NT2/D1 (cell line): ENCODE measurements at places on chromosomes 5 and 9.

GRCh38 chr9:128979111-128979510 lies 31.6 kb downstream of the NUP188 start:
- no peak for DNase-seq

GRCh38 chr5:19975795-19976194 lies 12.2 kb downstream of the CDH18 start:
- no peak for DNase-seq

GRCh38 chr5:126461838-126462237 lies 38.6 kb downstream of the GRAMD2B start:
- DNase-seq: no peak

GRCh38 chr9:88523056-88523455 lies 11.9 kb upstream of the NXNL2 start:
- no peak for DNase-seq

GRCh38 chr5:170315154-170315553 lies 17.6 kb upstream of the LCP2 start:
- no peak for DNase-seq

GRCh38 chr9:125409217-125409636 lies 147.6 kb downstream of the GAPVD1 start:
- DNase-seq: no peak

- DNase-seq: no peak
These were observed 68.9 kb upstream of the EQTN start for GRCh38 chr9:27365707-27366376.

GRCh38 chr5:89315286-89316100 lies 432.5 kb upstream of the MEF2C start:
- no peak for DNase-seq

GRCh38 chr5:53095217-53095616 lies 14.3 kb downstream of the MOCS2 start:
- DNase-seq: no peak

GRCh38 chr9:110093871-110094270 lies 114.1 kb downstream of the C9orf152 start:
- DNase-seq: no peak

- no peak for DNase-seq
These were observed 219.8 kb downstream of the FBXL7 start for GRCh38 chr5:15719784-15720183.

DNA sequence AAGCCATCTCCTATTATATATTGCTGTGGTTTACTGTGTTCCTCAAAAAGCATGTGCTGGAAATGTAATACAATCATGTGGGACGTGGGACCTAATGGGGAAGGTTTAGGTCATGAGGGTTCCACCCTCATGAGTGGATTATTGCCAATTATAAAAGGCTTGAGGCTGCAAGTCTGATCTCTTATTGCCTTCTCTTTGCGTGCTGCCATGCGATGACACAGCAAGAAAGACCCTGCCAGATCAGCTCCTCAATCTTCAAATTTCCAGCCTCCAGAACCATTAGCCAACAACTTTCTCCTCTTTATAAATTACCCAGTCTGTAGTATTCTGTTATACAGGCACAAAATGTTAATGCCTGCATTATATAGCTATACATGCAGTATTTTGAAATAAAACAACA lies 45.4 kb downstream of the MARCHF11 start:
- DNase-seq: no peak

DNA sequence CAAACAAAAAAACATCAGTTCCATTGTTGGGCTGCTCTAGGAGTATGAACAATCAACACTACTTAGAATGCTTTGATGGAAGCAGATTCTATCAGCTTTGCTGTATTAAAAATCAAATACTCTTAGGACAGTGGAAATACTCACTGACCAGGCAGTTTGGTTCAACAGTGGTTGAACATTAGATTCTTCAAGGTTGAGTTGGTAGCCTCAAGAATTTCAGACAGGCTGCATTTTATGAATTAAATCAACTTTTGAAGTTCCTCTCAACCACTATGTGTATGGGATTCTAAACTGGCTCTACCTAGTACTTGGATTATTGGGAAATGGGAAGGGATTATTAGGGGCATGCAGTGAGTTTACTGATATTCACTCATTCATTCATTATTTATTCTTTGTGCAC lies 35.0 kb downstream of the ACTBL2 start:
- DNase-seq: no peak

DNA sequence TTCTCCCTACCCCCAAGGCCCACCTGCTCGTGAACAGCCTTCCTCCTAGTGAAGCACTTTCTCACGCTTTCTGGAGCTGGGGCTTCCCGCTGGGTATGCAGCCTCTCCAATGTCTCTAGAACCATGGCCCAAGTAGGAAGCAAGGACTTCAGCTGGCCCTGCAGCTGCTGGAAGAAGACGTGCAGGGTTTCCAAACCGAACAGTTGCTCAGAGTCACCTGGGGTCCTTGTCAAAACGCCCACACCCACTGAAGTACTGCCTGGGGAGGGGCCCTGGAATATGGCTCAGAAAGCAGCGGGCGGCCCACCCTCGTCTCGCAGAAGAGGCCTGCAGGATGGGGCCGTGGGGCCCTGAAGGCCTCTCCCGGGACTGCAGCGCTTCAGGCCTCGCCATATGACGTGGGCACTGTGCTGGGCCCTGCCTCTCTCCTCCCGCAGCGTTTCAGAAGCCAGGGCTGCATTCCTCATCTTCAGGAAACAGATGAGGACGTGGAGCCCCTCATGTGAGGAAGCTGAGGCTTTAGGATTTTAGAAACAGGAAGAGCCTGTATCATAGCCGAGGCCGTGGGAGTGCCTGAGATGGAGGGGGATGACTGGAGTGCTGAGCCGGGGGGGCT lies 116.0 kb upstream of the LMX1B start:
- no peak for DNase-seq

- no peak for DNase-seq
These were observed 75.0 kb upstream of the SARDH start for GRCh38 chr9:133812941-133813748.

DNA sequence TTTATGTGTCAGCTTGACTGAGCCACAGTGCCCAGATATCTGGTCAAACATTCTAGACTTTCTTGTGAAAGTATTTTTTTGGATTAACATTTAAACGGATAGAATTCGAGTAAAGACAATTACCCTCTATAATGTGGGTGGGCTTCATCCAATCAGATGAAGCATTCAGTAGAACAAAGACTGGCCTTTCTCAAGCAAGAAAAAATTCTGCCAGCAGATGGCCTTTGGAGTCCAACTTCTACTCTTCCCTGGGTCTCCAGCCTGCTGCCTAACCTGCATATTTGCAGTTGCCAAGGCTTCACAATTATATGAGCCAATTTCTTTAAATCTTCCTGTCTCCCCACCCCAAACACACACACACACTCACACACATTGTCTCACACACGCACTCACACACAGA lies 86.4 kb downstream of the MED10 start:
- peak; percentile 11 for DNase-seq

DNA sequence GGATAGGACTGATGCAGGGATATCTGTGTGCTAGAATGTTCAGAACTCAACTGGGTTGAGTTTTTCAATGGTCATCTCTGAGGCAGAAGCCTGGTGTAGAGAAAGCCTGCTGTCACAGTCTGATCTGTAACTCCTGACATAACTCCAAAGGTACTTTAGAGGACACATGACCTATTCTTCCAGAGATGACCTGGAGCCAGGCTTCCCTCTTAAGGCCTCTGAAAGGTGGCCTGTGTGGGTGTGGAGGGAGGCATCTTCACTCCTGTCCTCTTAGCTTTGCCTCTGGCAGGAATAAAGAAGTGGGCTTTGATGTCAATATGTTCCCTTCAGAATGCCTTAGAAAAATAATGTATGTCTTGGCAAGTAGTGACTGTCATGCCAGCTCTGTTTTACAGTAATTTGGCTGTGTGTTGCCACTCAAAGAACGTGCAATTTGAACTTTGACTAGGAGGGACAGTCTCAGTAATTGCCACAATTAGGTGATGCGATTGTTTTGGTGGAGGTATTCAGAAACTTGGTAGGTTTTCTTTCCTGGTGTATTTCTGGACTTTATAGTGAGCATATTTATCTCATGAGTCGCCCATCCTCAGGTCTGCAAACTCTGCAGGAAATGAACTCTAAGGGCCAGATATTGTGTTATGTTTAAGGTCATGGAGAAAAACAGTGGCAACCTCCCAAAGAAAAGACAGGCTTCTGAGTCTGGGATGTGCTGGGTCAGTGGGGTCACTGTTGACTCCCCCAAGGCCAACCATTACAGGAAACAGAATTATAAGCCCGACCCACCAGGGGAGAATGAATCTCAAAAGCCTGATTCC lies 3.2 kb upstream of the C5orf63 start:
- DNase-seq: no peak

GRCh38 chr5:152542741-152543140 lies 137.7 kb upstream of the NMUR2 start:
- DNase-seq: peak; percentile 36

- no peak for DNase-seq
These were observed 120.5 kb downstream of the TUSC1 start for GRCh38 chr9:25557645-25558300.
